ENCODE measurements at places on chromosomes 1 and 21.
A peak's percentile ranks its signal among the peaks of the same experiment; 100 is the strongest.

GRCh38 chr1:174643206-174643605 is 195.4 kb downstream of the GPR52 start:
- DNase-seq = no peak

DNA sequence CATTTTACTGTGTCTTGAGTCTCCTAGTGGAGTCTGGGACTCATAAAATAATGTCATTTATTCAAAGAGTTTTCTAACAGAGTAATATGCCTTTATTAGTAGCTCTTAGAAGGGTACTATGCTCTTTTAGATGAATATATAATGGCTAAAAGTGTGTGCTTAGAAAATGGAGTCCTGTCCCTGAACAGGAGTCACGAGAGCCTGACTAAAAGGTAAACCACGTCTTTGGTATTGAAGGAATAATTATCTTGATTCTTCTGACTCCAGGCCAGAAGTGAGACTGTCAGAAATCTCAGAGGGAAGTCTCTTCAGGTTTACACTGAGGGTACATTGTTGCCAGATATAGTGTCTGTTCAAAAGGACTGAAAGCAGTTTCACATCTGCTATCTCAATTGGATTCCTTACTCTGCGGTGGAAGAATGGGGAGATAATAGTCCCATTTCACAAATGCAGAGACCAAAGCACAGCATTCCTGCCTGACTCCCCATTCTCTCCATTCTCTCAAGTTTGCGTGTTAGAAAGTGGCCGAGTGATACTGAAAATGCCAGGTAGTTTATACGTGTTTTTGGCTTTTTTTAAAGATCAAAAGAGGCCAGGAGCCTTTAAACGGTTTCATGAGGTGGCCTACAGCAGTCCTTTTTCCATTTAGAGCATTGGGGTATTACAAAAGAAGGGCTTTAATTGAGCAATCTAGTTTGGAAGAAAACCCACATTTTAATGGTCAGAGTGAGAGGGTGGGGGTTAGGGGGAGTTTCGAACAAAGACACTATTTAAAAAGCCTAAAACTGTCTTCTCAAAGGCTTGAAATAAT is 176.6 kb downstream of the VPS13D start:
- no peak for DNase-seq

DNA sequence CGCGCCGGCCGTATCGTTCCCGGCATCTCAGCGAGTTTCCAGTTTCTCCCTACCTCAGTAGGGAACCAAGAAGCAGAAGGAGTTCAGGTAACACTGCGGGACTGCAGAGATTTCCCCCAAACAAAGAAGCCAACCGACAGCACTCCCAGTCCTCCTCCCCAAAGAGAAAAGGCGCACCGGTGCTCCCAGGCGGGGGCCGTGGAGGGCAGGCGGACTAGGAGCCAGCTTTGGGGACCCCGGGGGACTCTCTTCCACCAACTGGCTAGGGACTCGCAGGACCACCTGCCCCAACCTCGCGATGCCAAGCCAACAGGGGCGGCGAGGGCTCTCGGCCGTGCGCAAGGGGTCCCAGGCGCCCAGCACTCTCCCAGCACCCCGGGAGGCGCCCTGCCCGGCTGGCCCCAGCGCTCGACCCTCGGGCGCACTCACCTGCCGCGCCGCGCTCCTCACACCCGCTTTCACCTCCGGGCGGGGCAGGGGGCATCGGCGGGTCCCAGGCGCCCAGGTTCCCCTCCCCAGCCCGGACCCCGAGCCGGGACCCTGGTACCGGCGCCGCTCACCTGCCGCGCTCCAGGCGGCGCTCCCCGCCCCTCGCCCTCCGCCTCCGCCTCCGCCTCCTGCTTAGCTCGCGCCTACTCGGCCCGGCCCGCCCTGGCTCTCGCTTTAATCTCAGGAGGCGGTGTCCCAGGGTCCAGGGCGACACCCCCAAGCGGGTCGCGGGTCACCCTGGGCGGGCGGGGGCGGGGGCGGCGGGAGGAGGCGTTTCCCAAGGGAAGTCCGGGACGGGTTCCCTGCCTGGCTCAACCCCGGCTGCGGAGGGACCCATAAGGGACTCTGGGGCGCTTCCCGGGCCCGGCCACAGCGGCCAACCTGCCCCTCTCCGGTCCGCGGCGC is at the start of gene TMPRSS2:
Gene TMPRSS2 (minus strand): TSS at position 638 of the 894 bp plus-strand sequence. CDS start 10,025 bp downstream, outside the sequence.
- peak; percentile 71 for DNase-seq

DNA sequence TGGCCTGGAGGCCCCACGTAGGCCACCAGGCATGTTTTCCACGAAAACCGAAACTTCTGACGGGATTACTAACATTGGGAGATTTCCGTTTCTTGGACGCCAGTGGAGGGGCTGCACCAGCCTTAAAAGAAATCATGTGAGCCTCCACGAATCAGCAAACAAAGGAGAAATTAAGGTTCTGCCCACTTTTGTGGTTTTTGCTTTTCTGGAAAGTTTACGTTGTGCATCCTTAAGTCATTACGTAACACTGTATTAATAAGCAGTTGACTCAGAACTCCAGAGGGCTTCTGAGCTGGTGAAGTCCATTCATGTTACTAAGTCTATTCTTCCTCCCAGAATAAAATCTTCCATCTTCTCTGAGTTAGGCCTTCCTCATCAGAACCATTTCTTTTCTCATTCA is 168.5 kb downstream of the PSMG1 start:
- DNase-seq = no peak

DNA sequence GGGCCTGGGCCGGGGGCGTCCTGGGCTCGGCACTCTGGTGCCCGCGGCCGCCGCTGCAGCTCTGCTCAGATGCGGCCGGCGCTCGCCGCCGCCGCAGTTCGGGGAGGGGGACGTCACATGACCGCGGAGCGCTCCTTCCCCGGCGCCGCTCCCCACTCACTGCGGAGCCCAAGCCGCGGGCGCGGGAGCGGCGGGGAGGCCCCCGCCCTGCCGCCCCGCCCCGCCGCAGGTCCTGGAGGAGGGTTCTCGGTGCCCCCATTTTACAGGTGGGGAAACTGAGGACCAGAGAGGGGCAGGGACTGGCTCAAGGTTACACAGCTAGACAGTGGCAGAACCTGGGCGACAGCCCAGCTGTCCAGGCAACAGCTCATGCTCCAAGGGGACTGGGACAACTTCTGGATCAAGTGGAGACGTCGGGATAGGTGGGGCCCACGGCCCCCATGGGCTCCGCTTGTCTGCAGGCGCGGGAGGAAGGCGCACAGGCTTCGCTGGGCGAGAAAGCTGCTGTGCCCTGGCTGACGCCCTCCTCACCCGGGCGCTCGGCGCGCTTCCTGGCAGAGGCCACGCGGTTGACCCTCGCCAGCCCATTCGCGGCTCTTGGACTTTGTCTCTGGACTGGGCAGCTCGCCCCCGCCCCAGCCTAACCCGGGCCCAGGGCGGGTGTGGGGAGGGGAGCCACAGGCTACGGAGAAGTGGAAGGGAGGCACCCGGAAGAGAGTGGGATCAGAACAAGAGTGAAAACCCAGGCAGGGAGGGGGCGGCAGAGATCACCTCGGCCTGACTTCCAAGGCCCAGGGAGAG is at the start of gene RAP1GAP:
Gene RAP1GAP (minus strand): TSS at position 100 of the 801 bp plus-strand sequence. CDS start 49,325 bp downstream, outside the sequence.
- peak; percentile 47 for DNase-seq

GRCh38 chr1:3292868-3293562 is 161.4 kb upstream of the ARHGEF16 start:
- DNase-seq = no peak

DNA sequence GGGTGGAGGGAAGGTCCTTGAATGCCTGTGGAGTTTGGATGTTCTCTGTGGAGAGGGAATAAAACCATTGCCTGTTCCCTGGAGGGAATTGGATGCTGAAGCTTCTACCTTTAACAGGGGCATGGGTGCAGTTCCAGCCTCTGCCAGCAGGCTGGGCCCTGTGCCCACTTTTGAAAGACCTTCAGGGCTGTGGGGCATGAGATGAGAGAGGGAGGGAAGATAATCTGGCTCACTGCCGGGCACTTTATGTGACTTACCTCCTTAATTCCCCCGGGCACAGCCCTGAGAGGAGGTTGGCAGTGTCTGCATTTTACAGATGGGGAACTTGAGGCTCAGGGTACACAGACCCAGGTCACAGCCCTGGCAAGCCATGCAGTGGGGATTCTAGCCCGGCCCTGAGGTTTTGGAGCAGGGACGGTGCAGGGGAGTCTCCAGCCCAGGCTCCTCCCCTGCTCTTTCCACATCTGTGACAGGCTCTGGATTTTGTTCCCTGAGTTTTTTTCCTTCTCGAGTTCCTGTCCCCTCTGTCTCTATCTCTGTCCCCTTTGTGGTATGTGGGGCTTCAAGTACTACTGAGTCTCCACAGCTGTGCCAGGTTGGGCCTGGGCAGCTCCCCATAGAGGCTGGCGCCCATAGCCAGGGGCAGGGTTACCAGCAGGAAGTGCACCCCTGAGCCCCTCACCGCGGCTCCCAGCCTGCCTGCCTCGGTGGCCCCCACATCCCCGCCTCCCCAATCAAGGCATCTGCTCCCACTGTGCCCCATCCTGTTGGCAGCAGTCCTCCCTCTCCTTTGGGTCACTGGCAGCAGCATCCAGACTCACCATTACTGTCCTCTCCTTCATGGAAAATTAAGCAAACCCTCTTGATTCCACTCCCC is 14.0 kb upstream of the THEMIS2 start:
- DNase-seq = peak; percentile 86

GRCh38 chr21:44043613-44044012 is 31.5 kb downstream of the TRAPPC10 start:
- DNase-seq = peak; percentile 9

DNA sequence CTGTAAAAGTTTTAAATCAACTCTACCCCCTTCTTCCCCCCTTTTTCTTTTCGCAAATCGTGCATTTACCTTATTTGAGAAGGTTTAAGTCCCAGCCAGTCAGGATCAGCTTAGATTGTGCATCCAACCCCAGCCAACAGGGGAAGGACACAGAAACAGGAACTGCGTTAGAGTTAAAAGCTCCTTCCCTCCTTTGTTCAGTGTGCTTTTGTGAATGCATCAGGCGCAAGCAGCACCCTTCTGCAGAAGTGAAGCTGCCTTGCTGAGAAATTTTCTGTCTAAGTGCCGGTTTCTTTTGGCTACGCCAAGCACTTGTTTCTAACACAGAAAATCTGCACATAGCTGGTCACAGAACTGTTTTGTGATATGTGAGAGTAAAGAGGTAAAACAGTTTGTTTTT is 56.2 kb upstream of the PRRC2C start:
- DNase-seq = no peak

- DNase-seq = no peak
Observed at GRCh38 chr21:34078915-34079314, 5.5 kb downstream of the MRPS6 start.

DNA sequence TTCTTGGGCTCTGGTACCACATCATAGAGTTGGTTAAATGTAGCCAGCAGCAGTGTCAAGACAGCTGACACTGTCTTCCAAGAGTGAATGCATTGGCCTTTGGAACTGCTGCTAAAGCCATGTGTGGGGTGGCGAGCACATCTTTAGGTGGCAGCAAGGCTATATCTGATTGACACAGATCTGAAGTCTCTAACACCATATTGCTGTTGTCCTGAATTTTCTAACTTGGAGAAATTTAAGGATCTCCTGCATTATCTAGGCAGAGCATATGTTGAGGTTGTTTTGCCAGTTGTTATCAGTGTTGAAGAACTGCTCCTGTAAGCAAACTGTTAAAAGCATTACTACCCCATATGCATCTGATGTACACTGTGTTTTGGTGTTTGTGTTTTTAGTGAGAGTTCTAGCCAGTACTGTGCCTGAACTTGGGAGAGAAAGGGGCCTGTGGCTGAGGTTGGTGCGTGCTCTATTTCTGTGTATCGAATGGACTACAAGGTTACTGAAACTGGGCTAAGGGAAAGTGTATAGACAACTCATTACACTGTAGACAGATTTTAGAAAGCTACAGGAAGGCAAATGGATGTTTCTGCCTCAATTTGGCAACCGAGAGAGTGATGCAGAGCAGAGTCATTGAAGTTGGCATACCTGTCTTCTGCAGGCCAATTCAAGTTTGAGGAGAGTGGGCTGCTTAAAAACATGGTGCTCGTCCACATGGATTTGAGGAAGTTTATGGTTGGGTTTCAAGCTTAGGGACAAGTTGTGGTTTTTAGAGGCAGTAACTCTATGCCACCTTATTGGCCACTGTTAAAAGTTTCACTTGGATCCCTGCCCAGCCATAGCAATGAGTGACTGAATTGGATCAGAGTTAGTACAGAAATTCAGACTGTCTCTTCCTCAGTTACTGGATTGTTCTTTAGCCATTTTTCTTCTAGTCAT is 16.9 kb downstream of the DYRK3 start:
- DNase-seq = no peak

DNA sequence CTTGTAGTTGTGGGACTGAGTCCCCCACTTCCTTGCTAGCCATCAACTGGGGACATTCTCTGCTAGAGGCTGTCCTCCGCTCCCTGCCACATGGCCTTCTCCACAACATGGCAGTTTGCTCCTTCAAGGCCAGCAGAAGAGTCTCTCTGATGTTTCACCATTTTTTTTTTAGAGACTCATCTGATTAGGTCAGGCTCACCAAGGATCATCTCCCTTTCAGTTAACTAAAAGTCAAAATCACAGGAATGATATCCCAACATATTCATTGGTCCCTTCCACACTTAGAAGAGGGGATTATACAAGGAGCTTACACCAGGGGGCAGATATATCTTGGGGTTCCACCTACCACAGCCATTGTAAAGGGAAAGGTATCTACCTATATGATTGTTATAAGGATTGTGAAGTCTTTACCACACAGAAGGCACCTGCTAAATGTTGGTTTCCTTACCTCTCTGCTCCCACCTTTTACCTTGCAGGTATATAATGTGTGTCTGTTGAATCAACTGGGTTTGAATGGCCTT is 23.3 kb downstream of the RIMKLA start:
- DNase-seq = no peak

DNA sequence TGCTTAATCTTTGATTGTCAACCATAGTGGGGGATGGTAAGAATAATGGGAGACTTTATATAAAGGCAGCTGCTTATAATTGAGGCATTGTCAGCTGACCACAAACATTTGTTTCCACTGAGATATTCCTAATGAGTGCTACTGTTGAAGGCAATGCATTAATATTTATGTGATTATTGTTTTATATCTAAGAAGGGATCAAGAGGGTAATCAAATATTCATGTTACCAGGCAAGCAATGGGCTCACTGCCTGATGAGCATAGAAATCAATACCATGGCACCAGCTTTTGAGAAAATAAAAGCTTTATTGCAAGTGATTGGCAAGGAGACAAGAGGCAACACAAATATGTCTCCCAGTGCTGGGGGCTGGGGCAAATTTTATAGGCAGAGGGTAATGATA is 706.7 kb upstream of the ADAMTS5 start:
- no peak for DNase-seq

GRCh38 chr1:204680461-204680860 is 5.1 kb downstream of the LRRN2 start:
- DNase-seq = no peak

DNA sequence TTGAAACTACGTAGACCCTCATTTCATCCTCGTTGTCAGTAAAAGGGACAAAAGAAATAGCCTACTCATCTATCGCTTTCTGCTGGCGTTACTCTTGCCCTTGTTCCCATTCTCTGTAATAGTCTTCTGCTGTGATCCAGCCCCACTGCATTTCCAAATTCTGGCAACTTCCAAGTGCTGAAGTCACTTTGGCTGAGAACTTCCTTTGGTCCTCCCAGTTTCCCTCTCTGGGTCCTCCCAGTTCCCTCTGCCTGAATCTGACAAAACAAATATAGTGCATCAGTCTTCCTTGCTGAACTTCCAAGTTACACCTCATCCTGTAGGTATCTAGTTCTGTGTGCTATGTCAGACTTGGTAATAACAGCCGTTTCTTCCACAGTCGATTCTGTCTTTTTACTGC is 47.0 kb upstream of the PLA2G4A start:
- no peak for DNase-seq
